Stimulated activated CD4-positive, alpha-beta T cell treated with anti-CD3 and anti-CD28 coated beads, Interleukin-1b, Interleukin-23, amount 100 ng/mL, for 1 hour (primary cell): ENCODE measurements at places on chromosomes 7 and 10.

GRCh38 chr7:149427096-149427680 lies 33.7 kb downstream of the ZNF777 start:
- no peak for DNase-seq

DNA sequence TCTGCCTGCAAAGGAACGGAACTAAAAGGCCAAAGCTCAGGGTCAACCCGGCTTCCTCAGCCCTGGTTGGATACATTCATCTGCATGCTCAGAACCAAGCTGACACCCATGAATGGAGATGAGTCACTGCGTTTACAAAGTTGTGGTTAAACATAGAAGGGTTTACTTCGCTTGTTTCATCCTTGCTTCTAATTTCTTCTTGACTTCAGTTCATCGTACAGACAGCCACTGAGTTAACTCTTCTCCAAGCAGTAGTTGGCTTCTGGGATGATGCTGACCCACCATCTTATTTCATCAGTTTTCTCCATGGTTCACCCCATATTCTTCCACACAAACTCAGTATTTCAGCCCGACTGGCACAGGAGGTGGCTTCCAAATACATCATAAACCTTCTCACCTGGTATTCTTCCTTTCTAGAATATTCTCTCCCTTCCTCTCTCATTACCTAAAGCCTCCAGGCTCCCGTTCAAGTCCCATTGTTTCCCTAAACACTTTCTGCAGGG lies 166.3 kb upstream of the RNF32 start:
- DNase-seq, result no peak

- DNase-seq, result no peak
Measured at GRCh38 chr10:32326680-32327363, 20.1 kb downstream of the EPC1 start.

DNA sequence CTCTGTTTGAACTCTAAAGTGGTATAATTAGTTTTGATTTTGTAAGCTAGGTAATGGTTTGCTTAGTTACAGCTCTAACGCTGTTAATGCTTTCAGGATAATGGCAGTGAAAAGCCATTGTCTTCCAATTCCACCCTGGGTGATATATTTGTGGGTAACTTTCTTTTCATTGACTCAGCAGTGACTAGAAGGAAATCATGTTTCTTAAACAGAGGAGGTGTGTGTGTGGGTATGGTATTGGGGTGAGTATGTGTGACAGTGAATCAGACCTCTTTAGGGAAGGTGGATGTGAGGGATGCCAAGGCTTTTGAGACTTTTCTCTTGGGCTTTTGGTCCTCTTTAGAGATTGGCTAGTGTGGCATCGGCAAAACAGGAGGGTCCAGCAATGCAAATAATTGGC lies 13.6 kb downstream of the ENTPD7 start:
- DNase-seq, result no peak

DNA sequence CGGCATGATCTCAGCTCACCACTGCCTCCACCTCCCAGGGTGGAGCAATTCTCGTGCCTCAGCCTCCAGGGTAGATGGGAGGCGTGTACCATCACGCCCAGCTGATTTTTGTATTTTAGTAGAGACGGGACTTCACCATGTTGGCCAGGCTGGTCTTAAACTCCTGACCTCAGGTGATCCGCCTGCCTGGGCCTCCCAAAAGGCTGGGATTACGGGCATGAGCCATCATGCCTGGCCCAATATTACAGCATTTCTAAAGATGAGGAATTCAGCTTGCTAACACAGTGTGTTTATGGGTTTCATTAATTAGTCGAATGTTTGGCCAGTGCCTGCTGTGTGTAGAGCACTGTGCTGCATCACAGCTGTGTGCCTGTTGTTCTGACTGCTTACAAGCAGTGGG lies 3.7 kb downstream of the WDR37 start:
- DNase-seq, result no peak

DNA sequence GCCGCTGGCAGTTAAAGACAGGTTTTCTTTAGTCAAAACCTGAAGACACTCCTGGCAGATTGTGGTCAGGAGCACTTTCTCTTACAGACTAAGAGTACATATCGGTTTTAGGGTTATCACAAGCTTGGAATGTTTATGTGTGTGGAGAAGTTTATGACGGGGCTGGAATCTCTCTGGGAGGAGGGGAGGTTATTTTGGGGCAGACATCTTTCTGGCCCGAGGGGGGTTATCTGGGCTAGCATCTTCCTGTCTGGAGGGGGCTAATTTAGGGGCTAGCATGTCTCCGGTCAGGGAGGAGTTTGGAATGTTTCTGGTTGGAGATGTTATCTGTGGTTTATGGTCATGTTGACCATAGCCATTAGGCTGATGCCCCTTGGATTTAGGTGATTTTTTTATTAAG lies 141.2 kb upstream of the KIF5B start:
- DNase-seq, result no peak

- DNase-seq, result no peak
Measured at GRCh38 chr10:103709341-103709920, 145.9 kb downstream of the SH3PXD2A start.

DNA sequence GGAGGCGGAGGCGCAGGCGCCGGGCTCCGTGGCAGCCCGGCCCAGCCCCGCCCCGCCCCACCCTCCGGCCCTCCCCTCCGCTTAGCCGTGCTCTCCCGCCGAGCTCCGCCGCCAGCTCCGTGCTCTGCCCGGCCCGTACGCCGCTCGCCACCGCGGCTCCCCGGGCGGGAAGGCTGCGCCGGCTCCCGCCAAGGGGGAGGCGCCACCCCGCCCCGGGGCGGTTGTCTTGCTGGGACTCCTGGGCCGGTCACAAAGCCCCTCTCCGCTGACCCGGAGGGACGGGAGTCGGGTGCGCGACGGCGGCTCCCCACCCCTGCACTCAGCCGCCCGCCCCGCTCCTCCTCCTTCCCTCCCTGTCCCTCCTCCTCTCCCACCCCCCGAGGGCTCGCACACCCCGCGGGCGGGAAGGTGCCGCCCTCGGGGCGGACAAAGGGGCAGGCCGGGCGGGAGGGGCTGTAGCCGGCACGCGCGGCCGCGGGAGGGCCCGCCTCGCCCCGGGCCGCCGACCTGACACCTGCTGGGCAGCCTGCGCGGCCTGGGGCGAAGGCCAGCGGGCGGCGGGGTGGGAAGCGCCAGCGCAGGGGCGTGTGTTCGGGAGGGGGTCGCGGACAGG lies 11.5 kb upstream of the SP8 start:
- DNase-seq, result no peak

GRCh38 chr10:4846775-4847174 lies 20.8 kb downstream of the AKR1E2 start:
- DNase-seq, result no peak

DNA sequence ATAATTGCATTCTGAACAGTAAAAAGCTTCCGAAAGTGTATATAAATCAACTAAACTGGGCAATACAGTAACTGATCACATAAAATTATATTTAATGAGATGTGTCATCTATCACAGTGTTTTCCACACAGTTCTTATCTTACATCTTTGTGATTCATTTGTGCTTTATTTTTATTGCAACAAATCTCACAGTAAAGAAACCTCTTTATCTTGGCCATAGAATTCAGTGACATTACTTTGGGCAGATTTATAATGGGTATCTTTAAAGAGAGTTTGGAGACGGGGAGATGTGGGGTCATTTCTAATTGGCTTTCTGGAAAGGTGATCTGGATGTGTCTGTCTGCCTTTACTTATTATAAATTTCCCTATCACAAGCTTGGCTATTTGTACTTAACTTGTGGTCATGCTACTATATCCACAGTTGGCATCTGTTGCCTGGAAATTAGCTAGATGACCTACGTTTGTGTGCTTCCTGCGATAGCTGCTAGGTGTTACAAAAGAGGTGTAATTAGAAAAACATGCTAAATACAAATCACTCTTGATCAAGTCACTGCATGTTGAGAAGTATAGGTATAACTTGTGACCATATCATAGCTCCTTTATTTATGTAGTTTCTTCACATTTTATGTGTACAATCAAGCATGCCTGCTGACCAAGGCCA lies 123.8 kb downstream of the ARID5B start:
- DNase-seq, result no peak

DNA sequence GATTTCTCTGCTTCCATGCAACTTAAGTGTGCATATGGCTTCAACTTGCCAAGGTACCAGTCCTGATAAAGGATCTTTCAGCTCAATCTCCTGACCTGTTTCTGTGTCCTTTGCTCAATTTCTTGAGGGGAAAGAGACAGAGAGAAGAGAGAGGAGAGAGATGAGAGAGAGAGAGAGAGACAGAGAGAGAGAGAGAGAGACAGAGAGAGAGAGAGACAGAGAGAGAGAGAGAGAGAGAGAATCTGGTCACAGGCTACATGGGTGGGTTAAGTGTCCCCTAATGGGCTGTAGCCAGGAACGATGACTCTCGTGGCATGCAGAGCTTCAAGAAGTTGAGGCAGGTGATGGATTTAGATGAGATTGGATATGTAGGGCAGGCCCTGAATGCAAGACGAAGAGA lies 335.2 kb upstream of the PRKCQ start:
- DNase-seq, result no peak

- DNase-seq, result no peak
Measured at GRCh38 chr7:158318511-158318913, 269.1 kb downstream of the PTPRN2 start.

- no peak for DNase-seq
Measured at GRCh38 chr7:4665661-4666060, 16.4 kb upstream of the FOXK1 start.

DNA sequence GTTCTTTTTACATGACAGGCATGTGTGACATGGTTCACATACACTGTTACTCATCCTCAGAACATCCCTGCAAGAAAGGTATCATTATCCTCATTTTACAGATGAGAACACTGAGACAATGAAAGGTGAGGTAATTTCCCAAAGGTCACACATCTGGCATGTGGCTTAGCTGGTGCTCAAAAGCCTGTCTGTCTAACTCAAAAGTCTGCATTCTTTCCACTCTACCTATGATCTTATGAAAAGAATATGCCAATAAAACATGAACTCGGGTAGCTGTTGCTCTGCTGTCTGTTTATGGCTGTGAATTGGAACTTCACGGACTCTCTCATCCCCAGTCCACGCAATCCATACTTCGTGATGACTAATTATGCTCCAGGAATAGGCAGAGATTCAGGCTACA lies 79.0 kb upstream of the ODAD2 start:
- DNase-seq, result no peak

DNA sequence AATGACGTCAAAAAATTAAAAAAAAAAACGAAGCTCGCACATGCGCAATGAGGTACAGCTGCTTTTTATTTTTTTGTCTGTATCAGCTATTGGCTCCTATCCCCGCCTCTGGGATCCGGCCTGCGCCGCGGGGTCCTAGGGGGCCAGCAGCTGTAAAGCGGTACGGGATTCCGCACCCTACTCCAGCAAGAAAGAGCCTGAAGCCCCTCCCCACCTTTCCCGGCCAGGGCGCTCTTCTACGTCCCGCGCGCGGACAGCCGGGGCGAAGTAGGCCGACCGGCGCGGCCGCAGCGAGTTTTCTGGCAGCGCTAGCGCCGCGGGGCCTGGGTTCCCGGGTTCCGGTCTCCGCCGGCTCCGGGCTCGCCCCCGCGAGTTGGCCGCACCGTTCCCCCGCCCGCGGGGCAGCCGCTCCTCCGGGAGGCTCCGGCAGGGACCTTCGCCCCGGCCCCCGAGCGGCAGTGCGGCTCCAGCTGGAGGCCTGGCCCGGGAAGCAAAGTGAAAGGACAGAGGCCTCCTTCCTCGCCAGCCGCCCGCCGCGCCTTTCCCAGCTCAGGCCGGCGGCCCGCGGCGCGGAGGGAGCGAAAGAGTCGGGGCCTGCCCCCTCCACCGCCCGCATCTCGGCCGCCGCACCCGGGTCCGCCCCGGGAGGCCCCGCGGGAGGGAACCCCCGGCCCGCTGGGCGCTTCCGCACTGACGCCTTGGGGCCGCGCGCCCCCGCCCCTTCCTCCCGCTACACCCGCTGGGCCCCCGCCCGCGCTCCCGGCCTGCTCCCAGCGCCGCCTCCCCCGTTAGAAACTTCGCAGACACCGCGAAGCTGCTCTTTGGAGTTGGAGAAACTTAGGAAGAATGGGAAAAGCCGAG lies 4.7 kb upstream of the SPAG6 start:
- no peak for DNase-seq

DNA sequence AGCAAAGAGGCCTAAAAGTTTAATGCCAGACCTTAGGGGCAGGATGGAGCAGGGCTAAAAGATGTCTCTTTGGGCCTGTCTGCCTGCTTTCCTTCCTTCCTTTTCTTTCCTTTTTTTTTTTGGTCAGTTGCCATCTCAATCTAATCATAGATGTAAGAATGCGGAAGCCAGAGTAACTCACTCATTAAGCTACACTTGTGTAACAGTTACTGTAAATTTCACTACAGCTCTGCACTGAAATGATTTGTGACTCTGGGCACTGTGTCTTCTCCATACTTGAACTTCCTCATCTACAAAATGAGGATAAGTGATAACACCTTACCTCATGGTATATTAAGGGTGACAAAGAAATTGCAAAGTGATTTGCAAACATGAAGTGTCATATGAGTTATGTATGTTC lies 75.5 kb upstream of the AGK start:
- no peak for DNase-seq

- no peak for DNase-seq
Measured at GRCh38 chr10:521261-522250, 167.9 kb downstream of the DIP2C start.

DNA sequence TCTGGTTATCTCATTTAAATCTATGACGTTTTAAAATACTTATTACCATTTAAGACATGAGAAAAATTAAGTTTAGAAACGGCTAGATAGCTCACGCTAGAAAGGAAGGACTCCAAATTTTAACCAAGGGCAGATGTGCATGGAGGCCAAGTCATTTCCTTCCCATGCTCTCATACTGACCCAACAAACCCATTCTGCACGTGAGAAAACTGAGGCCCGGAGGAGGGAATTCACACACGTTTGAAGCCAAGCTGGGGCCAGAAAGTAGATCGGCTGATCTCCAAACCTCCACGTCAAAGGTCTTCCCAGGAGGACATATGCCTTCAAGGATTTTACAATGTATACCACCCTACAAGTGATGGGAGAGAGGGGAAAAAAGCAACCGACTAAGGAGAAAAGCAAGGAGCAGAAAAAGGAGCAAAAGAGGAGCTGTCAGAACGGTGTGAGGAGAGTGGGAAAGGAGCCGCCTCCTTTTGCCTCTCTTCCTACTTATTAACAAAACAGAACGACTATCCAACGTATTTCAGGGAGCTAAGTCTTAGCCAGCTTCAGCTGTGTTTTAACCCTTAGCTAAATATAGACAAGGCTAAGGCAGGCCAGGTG lies 645 bp upstream of the SIRT1 start:
- no peak for DNase-seq

GRCh38 chr10:9140373-9140772 lies 1085.9 kb downstream of the GATA3 start:
- DNase-seq, result no peak

DNA sequence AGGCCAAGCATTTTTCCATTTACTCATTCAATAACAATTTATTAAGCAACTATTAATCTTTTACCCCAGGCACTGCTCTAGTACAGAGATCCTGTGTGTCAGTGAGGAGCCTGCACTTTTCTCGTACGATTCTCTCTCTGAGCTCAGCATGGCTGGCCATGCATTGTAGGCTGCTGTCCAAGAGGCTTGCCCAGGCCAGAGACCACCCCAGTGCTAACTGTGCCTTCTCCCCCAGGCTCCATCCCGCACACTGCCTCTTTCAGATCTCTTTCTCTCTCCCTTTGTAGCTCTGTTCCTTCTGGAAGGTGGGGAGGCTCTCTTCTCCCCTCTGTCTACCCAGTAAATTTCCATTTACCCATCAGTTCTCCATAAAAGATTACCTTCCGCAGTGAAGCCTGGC lies 101.0 kb upstream of the IKZF1 start:
- no peak for DNase-seq

GRCh38 chr7:137628216-137628615 lies 218.6 kb downstream of the DGKI start:
- no peak for DNase-seq

- peak; percentile 41 for DNase-seq
Measured at GRCh38 chr10:77846718-77847311, 79.7 kb downstream of the DLG5 start.

- no peak for DNase-seq
Measured at GRCh38 chr10:113177156-113177935, 227.3 kb downstream of the TCF7L2 start.
